CD4-positive, alpha-beta memory T cell (primary cell): ENCODE measurements at places on chromosomes 5 and 9. TPM values are rescaled to one million over a fixed set of nuclear protein-coding genes. Genes with fewer than 3 reads are reported as not detected.

GRCh38 chr9:120702075-120702474 is 12.2 kb downstream of the MEGF9 start:
- no peak overlapping the region for H3K4me3 ChIP-seq
- no peak overlapping the region for H3K27ac ChIP-seq
- no peak for DNase-seq

The ADRA1B gene
- not detected for total RNA-seq

DNA sequence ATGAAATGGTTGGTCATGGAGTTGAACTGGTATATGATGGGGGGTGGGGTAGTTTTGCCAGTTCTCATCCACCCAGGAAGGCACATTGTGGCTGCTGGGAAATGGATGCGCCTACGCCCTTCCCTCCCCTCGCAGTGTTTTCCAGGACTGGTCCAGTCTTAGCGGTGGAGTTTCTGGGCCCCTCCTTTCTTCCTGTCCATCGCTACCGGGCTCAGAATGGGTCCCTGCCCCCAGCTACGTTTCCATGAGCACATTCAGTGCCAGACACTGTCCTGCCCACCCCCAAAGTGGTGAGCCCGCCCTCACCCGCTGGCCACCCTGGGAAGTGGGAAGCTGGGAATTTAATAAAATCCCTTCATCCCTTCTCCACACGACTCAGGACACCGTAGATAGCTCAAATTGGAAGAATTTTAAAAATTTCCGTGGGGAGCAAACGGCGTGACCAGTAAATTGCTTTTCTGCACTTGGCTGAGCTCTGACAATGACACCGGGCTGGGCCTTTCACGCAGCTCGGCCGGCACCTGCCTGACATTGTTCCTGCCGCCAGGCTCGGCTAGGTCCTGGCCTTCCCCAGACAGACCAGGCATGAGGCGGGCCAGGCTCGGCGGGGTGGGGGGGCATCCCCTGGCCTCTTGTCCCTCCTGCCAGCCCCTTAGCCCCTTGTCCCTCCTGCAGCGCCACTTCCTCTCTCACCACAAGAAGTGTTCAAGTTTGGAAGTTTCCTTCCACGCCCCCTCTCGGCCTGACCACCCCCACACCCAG is 3.6 kb downstream of the FGF18 start:
- H3K4me3 ChIP-seq = no peak overlapping the region
- no peak for DNase-seq
- H3K27me3 ChIP-seq = peaks cover 10% of the 10 kb centered on the region

DNA sequence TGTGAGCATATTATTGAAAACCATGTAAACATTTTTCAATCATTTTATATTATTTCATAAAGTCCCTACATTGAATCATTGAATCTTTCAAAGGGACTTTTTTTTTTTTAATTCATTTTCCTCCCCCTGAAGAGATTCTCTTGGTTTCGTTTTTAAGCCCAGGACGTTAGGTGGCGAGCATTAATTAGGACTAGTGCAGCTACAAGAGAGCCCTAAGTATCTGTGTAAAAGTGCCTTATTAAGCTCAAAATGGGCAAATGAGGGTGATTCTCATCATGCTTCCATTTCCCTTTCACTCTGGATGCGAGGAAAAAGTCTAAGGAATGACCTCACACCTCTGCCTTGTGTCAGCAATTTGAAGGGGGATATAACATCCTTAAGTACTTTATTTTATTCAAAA is 517.9 kb upstream of the ITGA1 start:
- no peak overlapping the region for H3K27ac ChIP-seq
- H3K36me3 ChIP-seq = no peaks in the 10 kb centered on the region
- no peak for DNase-seq
- H3K27me3 ChIP-seq = no peaks in the 10 kb centered on the region

The ARHGAP26 gene
- total RNA-seq = 22.7 TPM

- peaks cover 3% of the 10 kb centered on the region for H3K27me3 ChIP-seq
- DNase-seq = no peak
- H3K36me3 ChIP-seq = no peaks in the 10 kb centered on the region
- H3K4me1 ChIP-seq = no peaks in the 10 kb centered on the region
These were observed 17.8 kb upstream of the PITX1 start for GRCh38 chr5:135051872-135052271.

DNA sequence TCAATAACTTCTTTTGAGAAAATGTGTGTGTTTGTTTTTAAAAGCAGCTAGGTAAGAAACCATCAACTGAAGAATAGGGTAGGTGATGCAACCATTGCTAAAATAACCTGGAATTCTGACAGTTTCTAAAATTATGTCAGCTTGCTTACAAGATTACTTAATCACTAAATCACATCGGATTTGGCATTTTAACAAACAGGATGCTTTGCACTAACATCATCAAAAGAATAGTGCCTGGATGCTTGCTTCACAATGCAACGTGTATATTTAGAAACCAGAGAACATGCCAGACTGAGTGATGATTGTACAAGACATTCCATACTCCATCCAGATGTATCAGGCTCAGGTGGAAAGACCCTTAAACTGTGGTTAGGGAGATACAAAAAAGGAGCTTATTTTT is 43.9 kb downstream of the PAM start:
- H3K27ac ChIP-seq = no peak overlapping the region
- no peaks in the 10 kb centered on the region for H3K27me3 ChIP-seq
- no peak overlapping the region for H3K4me3 ChIP-seq
- no peak for DNase-seq
- H3K36me3 ChIP-seq = no peaks in the 10 kb centered on the region

The LCN15 gene
- total RNA-seq = not detected

The NXNL2 gene
- total RNA-seq = not detected

The CCDC192 gene
- total RNA-seq = not detected

- peak; percentile 36 for DNase-seq
- no peaks in the 10 kb centered on the region for H3K27me3 ChIP-seq
- no peaks in the 10 kb centered on the region for H3K36me3 ChIP-seq
- H3K4me3 ChIP-seq = no peak overlapping the region
- no peaks in the 10 kb centered on the region for H3K4me1 ChIP-seq
- H3K27ac ChIP-seq = no peak overlapping the region
These were observed 114.3 kb upstream of the IL12B start for GRCh38 chr5:159444441-159445082.

DNA sequence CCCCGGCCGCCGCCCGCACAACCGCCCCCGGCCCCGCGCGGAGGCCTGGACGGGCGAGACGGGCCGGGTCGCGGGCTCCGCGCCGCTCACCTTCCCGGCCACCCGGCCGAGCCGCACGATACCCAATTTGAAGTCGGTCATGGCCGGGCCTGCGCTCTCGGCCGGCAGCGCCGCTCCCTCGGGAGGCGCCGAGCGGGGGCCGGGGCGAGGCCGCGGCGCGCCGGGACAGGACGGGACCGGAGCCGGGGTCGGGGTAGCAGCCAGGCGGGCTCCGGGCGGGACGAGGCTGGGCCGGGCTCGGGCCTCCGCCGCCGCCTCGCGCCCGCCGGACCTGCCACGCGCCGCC is 216 bp downstream of the ZMYND19 start:
- H3K36me3 ChIP-seq = peaks cover 13% of the 10 kb centered on the region
- H3K27me3 ChIP-seq = no peaks in the 10 kb centered on the region
- H3K4me1 ChIP-seq = peaks cover 21% of the 10 kb centered on the region
- H3K4me3 ChIP-seq = no peak overlapping the region
- no peak overlapping the region for H3K27ac ChIP-seq

DNA sequence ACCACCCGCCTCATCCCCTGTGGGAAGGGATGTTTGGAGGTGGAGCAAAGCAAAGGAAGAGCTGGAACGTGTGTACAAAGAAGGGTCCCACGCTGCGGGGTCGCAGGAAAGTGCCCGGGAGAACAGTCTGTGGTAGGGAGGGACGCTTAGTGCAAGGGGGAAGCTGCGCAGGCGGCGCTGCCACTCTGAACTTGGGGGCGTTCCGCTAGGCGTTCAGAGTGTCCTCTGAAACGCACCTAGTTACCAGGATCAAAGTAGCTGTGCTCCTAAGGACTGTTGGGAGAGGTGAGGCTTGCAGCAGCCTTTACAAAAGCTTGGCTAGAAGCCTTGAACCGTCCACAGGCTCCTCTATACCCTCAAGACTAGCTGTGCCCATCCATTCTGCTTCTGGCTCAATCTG is 29.3 kb upstream of the PDE8B start:
- no peaks in the 10 kb centered on the region for H3K4me1 ChIP-seq
- no peaks in the 10 kb centered on the region for H3K36me3 ChIP-seq
- no peak overlapping the region for H3K4me3 ChIP-seq
- DNase-seq = no peak

GRCh38 chr5:93245226-93245625 is 335.8 kb downstream of the NR2F1-AS1 start:
- H3K4me3 ChIP-seq = no peak overlapping the region
- no peak for DNase-seq
- no peaks in the 10 kb centered on the region for H3K36me3 ChIP-seq
- H3K27ac ChIP-seq = no peak overlapping the region

The PRSS3 gene
- not detected for total RNA-seq

The XRCC4 gene
- total RNA-seq = 4.2 TPM

DNA sequence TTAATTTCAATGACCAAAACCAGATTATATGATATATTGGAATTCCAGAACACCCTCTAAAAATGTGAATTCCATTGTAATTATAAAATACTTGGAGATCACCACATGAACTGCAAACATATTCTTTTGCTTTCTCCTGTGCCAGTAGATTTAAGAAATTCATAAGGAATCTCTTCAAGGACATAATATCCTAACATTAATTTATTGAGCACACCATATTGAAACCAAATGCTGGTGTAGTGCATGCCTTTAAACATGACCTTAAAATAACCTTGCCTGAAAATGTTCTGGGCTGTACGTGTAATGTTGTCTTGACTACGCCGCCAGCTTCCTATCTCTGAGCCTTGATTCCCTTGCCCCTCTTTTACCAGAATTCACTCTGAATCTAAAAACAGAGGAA is 205.0 kb upstream of the ACTBL2 start:
- H3K36me3 ChIP-seq = no peaks in the 10 kb centered on the region
- no peak overlapping the region for H3K27ac ChIP-seq
- no peak overlapping the region for H3K4me3 ChIP-seq
- DNase-seq = no peak
- no peaks in the 10 kb centered on the region for H3K4me1 ChIP-seq

GRCh38 chr5:116448870-116449427 is 125.7 kb downstream of the SEMA6A start:
- no peak overlapping the region for H3K4me3 ChIP-seq
- no peak for DNase-seq
- H3K27me3 ChIP-seq = no peaks in the 10 kb centered on the region
- no peaks in the 10 kb centered on the region for H3K4me1 ChIP-seq
- no peaks in the 10 kb centered on the region for H3K36me3 ChIP-seq

The WDR38 gene
- total RNA-seq = not detected

- DNase-seq = no peak
- no peak overlapping the region for H3K4me3 ChIP-seq
- no peaks in the 10 kb centered on the region for H3K27me3 ChIP-seq
- H3K27ac ChIP-seq = no peak overlapping the region
- no peaks in the 10 kb centered on the region for H3K36me3 ChIP-seq
These were observed 73.4 kb downstream of the NSG2 start for GRCh38 chr5:174118823-174119467.

The FAM114A2 gene
- 45.5 TPM for total RNA-seq

The ROR2 gene
- total RNA-seq = 0.29 TPM

DNA sequence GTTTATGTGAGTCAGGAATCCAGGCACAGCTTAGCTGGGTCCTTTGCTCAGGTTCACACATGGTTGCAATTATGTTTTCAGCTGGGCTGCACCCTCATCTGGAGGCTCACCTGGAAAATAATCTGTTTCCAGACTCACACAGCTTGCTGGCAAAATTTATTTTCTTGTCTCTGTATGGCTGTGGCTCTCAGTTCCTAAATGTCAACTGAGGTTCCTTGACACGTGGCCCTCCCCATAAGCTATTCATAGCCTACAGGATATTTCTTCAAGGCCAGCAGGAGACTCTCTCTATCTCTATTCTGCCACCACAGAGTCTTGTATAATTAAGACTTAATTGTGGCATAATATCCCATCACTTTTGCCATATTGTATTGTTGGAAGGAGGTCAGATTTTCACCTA is 732.0 kb downstream of the CDH18 start:
- DNase-seq = no peak
- H3K4me3 ChIP-seq = no peak overlapping the region
- H3K4me1 ChIP-seq = no peaks in the 10 kb centered on the region
- no peaks in the 10 kb centered on the region for H3K27me3 ChIP-seq
- no peak overlapping the region for H3K27ac ChIP-seq
- no peaks in the 10 kb centered on the region for H3K36me3 ChIP-seq
